Activated CD4-positive, alpha-beta T cell treated with anti-CD3 and anti-CD28 coated beads for 1 hour (primary cell): ENCODE measurements at places on chromosomes 16 and 17.

DNA sequence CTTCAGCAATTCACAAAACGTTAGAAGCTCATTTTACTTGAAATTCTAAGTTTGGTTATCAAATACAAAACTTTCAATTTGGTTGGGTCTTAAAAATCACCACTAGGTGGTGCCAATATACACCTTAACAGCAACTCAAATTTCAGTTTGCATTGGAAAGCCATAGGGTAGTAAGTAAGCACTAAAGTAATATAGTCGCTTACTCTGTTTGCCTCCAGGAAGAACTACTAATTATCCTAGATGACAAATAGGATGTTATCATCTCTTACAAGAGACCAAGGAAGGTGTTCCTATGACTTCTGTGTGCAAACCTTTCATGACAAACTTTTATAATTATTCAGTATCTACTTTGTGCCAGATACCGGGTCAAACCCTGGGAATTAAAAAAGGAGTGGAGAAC lies 93.3 kb downstream of the MYO1D start:
- no peak for DNase-seq

DNA sequence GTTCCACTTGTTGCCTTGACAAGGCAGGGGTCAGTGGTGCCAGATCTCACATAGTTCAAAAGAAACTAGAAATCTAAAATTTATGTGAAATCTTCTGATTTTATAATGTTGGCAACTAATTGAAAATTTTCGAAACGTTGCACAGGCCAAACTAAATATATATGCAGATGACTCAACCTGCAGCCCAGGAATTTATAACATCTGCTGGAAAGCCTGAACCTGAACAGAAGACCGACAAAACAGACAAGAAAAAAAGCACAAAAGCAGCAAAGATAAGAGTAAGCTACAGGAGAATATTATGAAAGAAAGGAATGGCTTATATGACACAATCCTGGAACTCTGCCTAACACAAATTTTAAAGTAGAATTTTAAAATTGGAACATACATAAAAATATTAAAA lies 207.6 kb downstream of the CEP112 start:
- DNase-seq, result no peak

- DNase-seq, result no peak
These were observed 87.2 kb upstream of the IRX3 start for GRCh38 chr16:54373534-54374520.

DNA sequence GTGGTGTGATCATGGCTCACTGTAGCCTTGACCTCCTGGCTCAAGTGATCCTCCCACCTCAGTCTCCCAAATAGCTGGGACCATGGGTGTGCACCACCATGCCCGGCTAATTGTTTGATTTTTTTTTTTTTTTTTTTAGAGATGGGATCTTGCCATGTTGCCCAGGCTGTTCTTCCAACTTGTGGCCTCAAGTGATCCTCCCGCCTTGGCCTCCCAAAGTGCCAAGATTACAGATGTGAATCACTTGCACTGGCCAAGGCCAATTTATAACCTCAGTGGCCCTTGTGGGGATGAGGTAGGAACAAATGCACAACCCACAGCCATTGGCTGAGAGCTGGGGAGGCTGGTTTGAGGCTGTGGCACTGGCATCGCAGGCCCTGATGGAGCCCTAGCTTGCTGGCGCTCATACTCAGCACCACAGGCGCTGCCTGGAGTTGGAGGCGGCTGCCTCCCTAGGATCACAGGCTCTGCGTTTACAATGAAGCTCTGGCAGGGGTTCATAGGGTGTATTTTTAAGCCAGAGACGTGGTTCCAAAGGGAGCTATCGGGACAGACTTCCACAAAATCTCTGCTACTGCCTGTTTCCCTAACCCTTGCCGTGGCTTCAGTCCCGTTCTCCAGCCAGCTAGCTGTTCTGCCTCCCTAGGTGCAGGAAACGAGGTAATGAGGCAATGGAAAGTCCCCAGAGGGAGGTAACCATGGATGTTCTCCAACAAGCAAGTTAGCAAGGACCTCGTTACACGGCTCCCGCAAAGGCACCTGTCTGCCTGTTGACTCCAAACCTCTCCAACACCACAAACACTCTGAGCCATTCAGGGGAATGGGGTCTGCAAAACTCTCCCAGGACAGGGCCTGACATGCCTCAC lies 2.9 kb downstream of the ABCA3 start:
- no peak for DNase-seq

DNA sequence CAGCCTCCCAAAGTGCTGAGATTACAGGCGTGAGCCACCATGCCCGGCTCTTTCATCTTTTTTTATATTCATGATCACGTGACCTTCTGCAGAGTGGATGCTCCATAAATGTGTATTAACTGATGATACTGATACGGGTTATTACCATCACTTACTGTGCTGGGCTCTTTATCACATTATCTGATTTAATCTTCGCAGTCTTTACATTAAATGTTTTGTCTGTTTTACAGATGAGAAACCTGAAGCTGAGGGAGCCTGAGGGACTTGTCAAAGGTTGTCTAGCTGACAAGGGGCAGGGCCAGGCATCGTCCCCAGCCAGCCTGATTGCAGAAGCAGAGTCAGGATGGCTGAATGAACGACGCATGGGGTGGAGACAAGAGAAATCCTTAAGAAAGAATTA lies 104.4 kb downstream of the NTN1 start:
- no peak for DNase-seq
